ENCODE measurements at places on chromosomes 6 and 20. TPM values are rescaled to one million over a fixed set of nuclear protein-coding genes. Genes with fewer than 3 reads are reported as not detected.

The OR2H2 gene
- not detected for total RNA-seq

The NRN1 gene
- total RNA-seq = 1.3 TPM

The EIF6 gene
- total RNA-seq = 120 TPM

The BEND6 gene
- total RNA-seq = not detected

The BPIFA1 gene
- not detected for total RNA-seq

The ENPP1 gene
- 1.4 TPM for total RNA-seq

The CEP57L1 gene
- total RNA-seq = 27.8 TPM

The C20orf204 gene
- 3.1 TPM for total RNA-seq

The DSP gene
- total RNA-seq = 0.12 TPM

The ARHGAP40 gene
- not detected for total RNA-seq

The CITED2 gene
- 52.1 TPM for total RNA-seq

The DDX27 gene
- total RNA-seq = 43.5 TPM

The AK9 gene
- 2.8 TPM for total RNA-seq

The RPN2 gene
- total RNA-seq = 123 TPM

The PHIP gene
- total RNA-seq = 27.9 TPM

The PRSS35 gene
- not detected for total RNA-seq

The GNAS-AS1 gene
- total RNA-seq = 1.3 TPM

The ATP9A gene
- 1.6 TPM for total RNA-seq

The LINC00237 gene
- total RNA-seq = not detected

The FAM217A gene
- not detected for total RNA-seq

The RSPH3 gene
- 6.8 TPM for total RNA-seq

The PPIL6 gene
- 0.43 TPM for total RNA-seq

The SNAI1 gene
- not detected for total RNA-seq

The CALHM4 gene
- total RNA-seq = not detected

The TNF gene
- total RNA-seq = 165 TPM

The PSORS1C1 gene
- not detected for total RNA-seq

The PACRG gene
- not detected for total RNA-seq

The HDGFL1 gene
- not detected for total RNA-seq

The AGER gene
- 23.5 TPM for total RNA-seq

The MAS1 gene
- total RNA-seq = not detected

The IL20RA gene
- total RNA-seq = not detected

The PNLDC1 gene
- total RNA-seq = 0.31 TPM

The WASF1 gene
- 1.9 TPM for total RNA-seq

The KHDC1L gene
- not detected for total RNA-seq

The CEBPB gene
- total RNA-seq = 53.3 TPM

The CCM2L gene
- not detected for total RNA-seq

The RAET1L gene
- not detected for total RNA-seq

The RUNX2 gene
- 34.9 TPM for total RNA-seq

The LGSN gene
- not detected for total RNA-seq

The SEL1L2 gene
- total RNA-seq = not detected

The C20orf96 gene
- total RNA-seq = 5.4 TPM

The DCDC2 gene
- not detected for total RNA-seq

The COL11A2 gene
- 1.0 TPM for total RNA-seq

The PRKN gene
- total RNA-seq = 0.82 TPM

The ID1 gene
- total RNA-seq = 0.90 TPM

The TSHZ2 gene
- 36.0 TPM for total RNA-seq

The PLAGL2 gene
- 95.6 TPM for total RNA-seq

The PTK6 gene
- 0.78 TPM for total RNA-seq

The SLC17A5 gene
- total RNA-seq = 5.1 TPM

The TBC1D22B gene
- total RNA-seq = 15.7 TPM

The BNIP5 gene
- total RNA-seq = not detected

The PTPRK gene
- 1.8 TPM for total RNA-seq
